Naive thymus-derived CD4-positive, alpha-beta T cell (primary cell): ENCODE measurements at places on chromosomes 12 and 14.

DNA sequence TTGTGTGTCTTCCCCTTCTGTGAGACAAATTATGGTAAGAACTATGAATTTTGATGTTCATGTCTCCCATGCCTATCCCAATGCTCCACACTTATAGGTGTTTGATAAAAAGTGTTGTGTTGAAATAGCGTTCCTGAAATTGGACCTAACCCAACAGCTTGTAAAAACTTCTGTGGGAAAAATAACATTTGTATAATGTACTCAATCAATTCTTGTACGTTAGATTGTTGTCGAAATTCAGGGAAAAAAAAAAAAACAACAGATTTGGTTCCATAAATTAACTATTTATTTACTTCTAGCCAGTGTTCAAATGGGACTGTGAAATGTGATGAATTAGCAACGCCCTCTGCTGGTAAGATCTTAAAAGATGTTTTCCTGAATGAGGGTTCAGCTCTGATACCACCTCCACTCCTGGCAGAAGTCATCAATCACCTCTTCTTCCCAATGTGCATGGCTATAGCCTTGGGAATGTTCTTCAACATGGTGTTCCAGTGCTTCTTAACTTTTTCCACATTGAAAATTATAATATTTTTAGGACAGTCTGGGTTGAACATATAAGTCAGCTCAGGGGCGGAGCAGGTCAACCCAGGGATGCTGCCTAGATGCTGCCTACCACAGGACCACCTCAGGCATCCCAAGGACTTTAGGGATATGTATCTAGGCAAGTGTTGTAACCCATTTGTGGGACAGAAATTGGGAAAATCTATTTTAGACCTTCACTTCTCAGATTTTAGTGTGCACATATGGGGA lies 170.6 kb downstream of the OTOGL start:
- DNase-seq, result no peak

- DNase-seq, result no peak
Observed at GRCh38 chr12:3251067-3251466, 173.9 kb downstream of the TSPAN9 start.

- DNase-seq, result no peak
Observed at GRCh38 chr12:11702959-11703358, 53.5 kb downstream of the ETV6 start.

DNA sequence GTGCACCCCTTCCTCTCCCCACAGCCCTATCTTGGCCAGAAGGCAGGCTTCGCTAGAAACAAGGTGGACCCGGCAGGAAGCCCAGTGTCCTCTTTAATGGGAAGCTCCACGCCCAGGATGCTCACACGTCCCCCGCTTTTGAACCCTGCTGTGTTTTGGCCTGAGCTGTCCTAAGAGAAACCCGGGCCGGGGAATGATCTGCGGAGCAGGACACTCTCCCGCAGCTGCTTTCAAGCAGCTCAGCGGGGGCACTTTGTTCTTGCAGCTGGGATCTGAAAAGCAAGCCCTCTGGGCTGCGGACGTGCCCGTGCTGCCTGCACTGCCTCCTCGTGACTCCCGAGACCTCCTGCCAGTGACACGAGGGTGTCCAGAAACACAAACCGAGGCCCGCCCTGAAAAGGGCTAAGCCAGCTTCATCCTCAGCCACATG lies 30.0 kb downstream of the SCARB1 start:
- no peak for DNase-seq

DNA sequence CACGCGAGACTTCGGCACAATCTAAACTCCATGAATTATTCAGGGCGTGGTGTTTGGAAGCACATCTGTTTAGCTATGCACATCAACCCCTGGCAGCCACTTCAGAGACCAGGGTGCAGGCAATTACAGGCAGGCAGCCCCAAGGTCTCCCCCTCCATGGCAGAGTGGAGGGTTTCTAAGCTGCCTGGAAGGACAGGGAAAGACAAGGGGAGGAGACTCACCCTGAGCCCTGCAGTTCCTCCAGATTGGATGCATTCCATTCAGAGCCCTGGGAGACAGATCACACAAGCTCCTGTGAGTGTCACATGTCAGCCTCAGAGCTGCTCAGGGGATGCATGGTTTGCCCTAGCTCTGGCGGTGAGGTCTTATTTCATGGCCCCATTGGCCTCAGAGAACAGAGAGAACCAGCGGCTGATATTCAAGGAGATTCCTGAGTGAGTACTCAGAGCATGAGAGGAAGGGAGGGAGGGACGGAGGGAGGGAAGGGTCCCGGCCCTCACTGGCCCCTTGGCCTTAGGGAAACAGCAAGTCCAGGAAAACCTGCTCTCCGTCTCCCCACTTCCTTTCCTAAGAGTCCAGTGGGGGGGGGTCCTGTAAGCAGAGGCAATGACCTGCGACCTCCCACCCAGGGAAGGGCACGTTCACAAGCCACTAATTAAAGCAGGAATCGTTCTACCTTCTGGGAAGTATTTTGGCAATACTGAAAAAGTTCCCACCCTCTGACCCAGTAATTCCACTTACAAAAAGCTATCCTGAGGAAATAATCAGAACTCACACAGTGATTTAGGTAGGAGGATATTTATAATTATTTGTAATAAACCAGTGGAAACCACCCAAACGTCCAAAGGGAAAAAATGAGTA lies 55.1 kb downstream of the SSH1 start:
- DNase-seq, result no peak

DNA sequence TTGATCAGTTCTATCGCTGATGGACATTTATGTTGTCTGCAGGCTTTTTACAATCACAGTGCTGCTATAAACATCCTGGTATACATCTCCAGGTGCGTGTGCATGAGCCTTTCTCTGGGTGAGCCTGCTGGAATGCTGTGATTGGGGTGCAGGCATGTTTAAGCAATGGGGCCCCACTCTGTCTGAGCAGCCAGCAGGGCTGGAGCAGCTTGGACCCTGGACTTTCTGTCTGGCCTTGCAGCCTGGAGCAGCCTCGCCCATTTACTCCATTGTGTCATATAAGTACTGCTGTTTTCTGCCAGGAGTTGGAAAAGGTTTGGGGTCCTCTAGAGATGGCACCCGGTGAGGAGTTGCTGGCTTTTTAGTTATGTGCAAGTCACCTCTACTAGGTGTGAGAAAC lies 199.0 kb downstream of the KIF26A start:
- DNase-seq, result no peak

GRCh38 chr12:48160046-48160445 lies 2.7 kb upstream of the ASB8 start:
- no peak for DNase-seq

DNA sequence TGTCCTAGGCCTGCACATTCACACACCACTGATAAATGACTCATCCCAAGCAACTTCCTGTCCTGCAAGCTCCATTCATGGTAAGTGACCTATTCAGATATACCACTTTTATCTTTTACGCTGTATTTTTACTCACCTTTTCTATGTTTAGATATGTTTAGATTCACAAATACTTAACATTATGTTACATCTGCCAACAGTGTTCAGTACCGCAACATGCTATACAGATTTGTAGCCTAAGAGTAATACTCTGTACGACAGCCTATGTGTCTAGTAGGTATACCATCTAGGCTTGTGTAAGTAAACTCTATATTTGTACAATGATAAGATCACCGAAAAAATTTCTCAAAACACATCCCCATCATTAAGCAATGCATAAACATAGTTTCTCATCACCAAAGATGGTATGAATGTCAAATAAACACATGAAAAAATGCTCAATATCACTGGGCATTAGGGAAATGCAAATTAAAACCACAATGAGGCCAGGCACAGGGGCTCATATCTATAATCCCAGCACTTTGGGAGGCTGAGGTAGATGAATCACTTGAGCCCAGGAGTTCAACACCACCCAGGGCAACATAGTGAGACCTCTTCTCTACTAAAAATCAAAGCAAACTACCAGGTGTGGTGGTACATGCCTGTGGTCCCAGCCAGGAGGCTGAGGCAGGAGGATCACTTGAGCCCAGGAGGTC lies 20.7 kb downstream of the ATXN2 start:
- no peak for DNase-seq

DNA sequence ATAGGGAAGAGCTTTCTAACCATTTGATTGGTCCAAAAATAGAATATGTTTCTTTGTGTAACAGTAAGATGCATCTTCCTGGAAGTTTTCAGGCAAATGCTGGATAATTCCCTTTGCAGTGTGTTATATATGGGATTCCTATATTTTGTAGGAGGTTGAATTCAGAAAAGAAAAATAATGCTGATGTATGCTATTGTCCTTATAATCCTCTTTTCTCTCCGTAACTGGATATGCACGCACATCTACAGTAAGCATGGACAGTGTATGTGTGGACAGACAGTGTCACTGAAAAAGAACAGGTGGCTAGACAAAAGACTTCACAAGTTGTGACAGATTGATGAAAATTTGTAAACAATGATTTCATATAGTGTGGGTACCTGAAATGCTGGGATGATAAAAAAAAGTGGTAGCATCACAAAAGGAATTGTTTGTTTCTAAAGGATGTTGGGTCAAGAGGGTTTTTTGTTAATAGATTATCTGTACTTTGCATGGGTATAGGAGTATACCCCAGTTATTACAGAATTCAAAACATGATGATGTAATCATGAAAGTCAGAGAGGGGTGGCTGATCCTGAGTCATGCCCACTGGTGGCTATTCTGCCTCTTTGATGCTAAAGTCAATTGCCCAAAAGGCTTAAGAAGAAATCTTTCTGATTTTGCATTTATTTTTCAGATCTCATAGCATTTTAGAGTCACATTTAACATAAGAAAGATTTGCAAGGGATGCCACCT lies 160.7 kb upstream of the TMTC1 start:
- DNase-seq, result no peak

DNA sequence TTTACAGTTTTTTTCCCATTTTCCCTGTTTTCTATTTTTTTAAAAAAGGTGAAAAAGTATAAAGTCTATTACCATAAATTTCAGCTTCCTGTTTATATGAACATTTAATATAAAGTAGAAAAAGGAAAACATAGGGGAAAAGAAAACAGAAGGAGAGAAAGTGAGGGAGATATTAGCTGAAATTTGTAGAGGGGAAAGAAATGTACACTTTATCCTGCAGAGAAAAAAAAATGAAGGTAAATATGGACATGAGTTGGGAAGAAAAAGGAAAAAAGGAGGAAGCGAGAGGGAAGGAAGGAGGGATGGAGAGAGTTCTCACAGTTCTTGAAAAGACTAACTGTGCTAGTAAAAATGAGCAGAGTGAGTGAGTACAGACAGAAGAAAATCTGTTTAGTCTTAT lies 91.6 kb upstream of the BTG1 start:
- no peak for DNase-seq

GRCh38 chr14:60184146-60184904 lies 19.1 kb upstream of the DHRS7 start:
- peak; percentile 76 for DNase-seq

GRCh38 chr12:46659032-46659650 lies 166.7 kb downstream of the SLC38A4 start:
- no peak for DNase-seq

GRCh38 chr12:6469092-6469491 lies 1.4 kb downstream of the VAMP1 start:
- DNase-seq, result no peak

DNA sequence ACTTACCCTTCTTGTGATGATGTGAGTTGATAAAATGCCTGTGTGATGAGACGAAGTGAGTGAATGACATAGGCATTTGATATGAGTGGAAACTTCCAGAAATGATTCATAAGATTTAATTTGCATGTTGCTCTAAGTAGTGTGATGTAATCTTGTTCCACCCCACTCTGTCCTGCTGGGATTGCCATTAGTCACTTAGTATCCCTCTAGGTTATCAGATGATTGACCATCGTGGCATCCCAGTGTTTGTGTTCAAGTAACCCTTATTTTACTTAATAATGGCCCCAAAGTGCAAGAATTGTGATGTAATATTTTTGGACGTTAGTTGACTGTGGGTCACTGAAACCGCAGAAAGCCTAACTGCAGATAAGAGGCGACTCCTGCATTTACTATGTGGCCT lies 214.4 kb upstream of the DIO2 start:
- DNase-seq, result no peak

GRCh38 chr12:48276621-48277020 lies 73.5 kb upstream of the OR10AD1 start:
- DNase-seq, result no peak

- DNase-seq, result no peak
Observed at GRCh38 chr12:14057895-14058294, 76.5 kb upstream of the GRIN2B start.

GRCh38 chr14:25833341-25834126 lies 764.3 kb downstream of the NOVA1 start:
- no peak for DNase-seq

- no peak for DNase-seq
Observed at GRCh38 chr12:20798554-20798953, 12.0 kb upstream of the SLCO1B3 start.

GRCh38 chr14:54599966-54600716 lies 33.2 kb downstream of the SAMD4A start:
- no peak for DNase-seq

- DNase-seq, result no peak
Observed at GRCh38 chr14:100328495-100329163, 5.5 kb downstream of the SLC25A47 start.

- no peak for DNase-seq
Observed at GRCh38 chr14:69006346-69006745, 27.2 kb upstream of the ACTN1 start.

- DNase-seq, result no peak
Observed at GRCh38 chr14:92309968-92310530, 12.9 kb upstream of the SLC24A4 start.

GRCh38 chr14:93657875-93658274 lies 130.4 kb downstream of the PRIMA1 start:
- DNase-seq, result no peak

GRCh38 chr12:53340398-53340797 lies 4.2 kb upstream of the SP7 start:
- DNase-seq, result no peak

GRCh38 chr12:57240066-57240921 lies 10.7 kb downstream of the STAC3 start:
- peak; percentile 58 for DNase-seq

GRCh38 chr14:80095623-80096022 lies 115.7 kb downstream of the DIO2 start:
- DNase-seq, result no peak

DNA sequence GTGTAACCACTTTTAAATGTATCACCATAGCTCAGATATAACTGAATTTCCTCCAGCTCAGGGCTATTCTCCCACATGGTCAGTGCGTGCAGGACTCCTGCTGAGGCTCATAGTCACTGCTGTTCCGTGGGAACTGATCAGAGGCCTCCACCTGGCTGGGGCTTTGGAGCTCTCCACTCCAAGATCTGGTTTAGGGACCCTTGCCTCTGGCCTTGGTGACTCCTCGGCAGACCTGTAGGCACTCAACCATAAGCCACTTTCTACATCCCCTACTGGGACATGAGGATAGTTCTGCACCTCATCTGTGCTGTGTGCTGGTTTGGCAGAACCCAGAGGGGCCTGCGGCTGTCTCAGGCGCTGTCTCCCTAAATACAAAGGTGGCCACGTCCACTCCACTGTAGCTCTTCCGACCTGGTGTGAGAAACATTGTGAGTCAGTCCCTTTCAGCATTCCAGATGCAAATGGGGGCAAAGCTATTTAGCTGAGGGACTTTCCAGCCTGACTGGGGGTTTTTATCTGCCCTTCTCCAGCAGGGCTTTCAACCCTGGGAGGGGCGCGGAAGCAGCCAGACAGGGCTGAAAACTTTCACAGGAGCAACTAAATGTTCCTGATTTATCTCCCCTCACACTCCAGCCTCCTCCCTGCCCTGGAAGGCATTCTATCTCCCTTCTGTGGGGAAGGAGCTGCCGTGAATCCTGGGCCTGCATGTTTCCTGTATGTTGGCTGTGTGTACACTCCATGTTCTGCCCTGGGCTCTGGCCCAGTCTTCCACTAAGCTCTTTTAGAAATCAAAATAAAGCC lies 218.3 kb upstream of the DAAM1 start:
- DNase-seq, result no peak

- no peak for DNase-seq
Observed at GRCh38 chr12:21604245-21605101, at the start of gene GYS2. GYS2 (minus strand) TSS chr12:21604847; CDS start chr12:21604592, 255 bp downstream.
